ENCODE measurements at places on chromosomes 6 and 20. TPM values are rescaled to one million over a fixed set of nuclear protein-coding genes. Genes with fewer than 3 reads are reported as not detected.

The ZSCAN31 gene
- total RNA-seq: 13.5 TPM

The CTAGE9 gene
- total RNA-seq: not detected

The SYCP2 gene
- 4.1 TPM for total RNA-seq

DNA sequence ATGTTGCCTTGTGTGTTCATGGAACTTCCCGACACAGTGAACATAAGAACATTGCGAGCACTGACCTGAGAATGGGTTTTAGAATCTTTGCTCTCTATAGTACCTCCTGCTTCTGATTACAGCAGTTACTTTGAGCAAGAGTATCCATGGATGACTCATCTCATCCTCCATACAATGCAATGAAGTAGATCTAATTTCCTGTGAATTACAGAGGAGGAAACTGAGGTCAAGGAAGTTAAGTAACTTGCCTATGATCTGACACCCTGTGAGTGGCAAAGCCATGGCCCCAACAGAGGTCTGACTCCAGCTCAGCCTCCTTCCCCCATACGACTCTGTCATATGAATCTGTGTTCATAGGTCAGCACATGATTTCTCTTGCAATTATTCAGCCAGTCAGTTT lies 518.1 kb downstream of the TFAP2A start:
- no peak for DNase-seq

- no peak for DNase-seq
Measured at GRCh38 chr6:124984668-124985338, 22.6 kb downstream of the RNF217 start.

DNA sequence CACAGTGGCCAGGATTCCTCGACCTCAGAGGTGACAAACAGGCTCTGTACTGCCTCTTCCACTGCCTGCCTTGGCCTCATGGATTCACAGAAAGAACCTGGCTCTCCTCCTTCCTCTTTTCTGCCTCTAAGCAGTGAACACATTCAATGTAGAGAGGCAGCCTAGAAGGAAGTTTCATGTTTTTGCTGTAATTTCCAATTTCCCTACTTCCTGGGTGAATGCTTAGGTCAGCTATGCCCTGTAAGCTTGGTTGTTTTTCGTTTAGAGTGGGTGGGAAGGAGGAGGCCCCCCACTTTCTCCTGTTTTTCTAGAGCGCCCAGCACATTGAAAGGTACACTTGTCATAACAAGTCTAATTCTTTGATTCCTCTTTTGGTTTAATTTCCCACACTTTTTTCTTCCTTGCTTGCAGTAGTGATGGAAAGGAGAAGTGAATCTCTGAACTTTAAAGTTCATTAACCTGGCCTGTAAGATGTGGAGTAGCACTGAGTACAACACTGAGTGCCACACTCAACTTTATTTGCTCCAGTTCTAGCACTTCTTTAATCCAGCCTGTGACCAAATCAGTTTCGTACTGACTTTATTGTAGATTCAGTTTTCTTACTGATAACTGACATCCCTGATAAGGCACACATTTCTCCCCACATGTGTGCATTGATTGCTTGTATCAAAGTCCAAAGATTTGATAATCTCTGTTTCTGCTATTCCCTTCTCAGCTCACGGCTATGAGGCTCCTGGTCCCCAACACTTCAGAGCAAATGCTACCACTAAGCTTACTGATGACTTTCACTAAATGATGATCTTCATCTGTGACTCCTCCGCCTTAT lies 100.0 kb upstream of the MAN1A1 start:
- DNase-seq: no peak

DNA sequence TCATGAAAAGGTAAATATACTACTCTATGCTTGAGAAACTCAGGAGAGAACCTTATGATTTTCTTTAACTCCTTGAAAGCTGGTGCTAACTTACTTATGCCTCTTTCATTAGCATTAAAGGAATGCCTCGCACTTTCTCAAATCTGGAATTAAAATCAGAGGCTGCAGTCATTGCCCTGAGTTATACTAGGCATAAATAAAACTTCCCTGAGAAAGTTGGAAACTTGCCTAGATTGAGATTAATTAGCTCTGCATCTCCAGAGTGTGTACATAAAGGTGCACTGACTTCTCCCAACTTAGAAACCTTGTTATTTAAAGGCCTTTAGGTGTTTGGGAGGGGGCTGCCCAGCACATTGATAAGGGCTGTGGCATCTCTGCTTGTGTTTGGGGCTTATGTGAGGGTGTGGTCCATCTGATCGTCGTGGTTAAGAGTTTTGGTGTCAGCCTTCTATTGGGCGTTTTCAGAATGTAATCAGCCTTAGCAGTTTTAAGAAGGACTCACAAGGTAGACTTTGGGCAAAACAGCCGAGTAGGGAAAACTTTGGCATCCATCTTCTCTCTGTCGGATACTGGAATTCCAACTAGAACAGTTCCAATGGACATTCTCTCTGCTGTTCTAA lies 32.1 kb upstream of the CCN6 start:
- DNase-seq: no peak

DNA sequence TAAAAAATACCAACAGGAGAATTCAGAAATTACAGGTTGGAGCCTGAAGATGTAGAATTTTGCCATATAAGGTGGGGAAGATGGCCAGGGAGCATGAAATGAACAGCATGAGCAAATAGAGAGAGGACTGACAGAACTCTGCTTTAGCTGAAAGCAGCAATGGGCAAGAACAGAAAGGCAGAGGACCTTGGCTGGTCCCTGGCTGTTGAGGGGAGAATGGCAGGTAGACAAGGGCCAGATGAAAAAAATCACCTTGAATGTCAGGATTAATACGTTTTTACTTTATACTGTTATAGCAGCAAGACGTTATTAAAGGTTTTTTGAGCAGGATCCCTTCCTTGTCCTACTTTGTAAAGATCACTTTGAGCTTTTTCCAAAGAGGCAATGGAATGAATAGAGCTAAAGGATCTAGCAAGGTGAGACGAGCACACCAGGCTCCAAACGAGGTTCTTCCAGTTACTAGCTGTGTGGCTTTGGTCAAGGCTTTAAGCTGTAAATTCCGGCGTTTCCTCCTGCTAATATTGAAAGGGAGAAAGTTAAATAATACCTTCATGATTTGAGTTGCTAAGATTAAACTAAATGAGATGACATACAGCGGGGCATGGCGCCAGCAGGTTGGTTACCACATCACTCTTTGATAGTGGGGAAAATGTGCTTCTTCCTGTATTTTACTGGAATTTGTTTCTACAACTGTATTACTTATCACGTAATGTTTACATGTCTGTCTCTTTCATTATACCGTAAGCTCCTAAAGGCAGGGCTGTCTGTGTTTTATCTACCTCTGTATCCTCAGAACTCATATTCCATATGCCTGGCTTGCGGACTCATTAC lies 776 bp downstream of the PPIL1 start:
- no peak for DNase-seq

Data from frontal cortex (tissue), 4 donors.